ENCODE measurements at places on chromosomes 2 and 18.
A peak's percentile ranks its signal among the peaks of the same experiment; 100 is the strongest.

- no peak for DNase-seq
Observed at GRCh38 chr2:99201959-99202678, 21.1 kb downstream of the MRPL30 start.

GRCh38 chr18:5895299-5895875, at the start of gene TMEM200C:
TMEM200C (minus strand) TSS chr18:5895522; CDS start chr18:5892063, 3,459 bp downstream.
- DNase-seq, result peak; percentile 28

DNA sequence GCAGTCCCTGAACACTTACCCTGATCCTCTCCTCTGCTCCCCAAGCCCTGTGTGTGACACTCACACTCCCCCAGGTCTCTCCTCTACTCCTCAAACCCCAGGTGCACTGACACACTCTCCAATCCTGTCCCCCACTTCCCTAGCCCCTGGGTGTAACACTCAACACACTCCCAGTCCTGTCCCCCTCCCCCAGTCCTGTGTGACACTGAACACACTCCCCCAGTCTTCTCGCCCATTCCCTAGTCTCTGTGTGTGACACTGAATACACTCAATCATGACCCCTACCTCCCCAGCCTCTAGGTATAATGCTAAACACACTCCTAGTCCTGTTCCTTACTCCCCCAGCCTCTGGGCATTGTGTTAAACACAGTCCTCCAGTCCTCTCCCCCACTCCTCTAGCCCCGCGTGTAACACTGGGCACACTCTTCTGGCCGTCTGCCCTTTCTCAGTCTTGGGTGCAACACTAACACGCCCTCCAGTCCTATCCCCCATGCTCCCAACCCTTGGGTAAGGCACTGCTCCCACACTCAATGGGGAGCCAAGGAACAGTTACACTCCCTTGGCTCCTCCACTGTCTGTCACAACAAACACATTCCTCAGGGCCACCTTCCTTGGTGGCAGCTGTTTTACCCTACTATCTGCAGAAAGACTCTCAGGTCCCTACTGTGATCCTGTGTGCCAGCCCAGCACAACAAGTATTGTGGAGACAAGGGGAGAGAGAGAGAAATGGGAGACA, 82.5 kb upstream of the PKDCC start:
- DNase-seq, result no peak

GRCh38 chr2:65724752-65725151, 292.4 kb upstream of the SPRED2 start:
- no peak for DNase-seq

DNA sequence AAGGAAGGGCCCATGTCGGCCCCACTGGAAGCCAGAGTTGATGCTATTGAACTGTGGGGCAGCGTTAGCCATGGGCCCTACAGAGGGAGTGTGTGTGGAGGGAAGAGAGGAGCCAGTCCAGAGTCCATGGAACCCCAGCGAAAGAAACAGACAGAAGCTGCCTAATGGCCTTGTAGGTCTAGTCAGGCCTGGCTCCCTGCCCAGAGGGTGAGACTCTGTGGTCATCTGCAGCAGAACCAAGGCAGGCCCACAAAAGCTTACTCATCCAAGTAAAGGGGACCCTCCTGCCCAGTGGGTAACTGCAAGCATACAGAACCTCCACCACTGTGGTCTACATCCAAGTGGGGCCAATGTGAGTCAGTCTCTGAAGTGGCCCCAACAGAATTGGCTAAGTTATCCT, 439.8 kb downstream of the TGIF1 start:
- DNase-seq, result no peak

All from activated naive CD8-positive, alpha-beta T cell treated with anti-CD3 and anti-CD28 coated beads, Interleukin-2, amount 10 ng/mL, durations not matched to agents 7 days and 5 days (primary cell).